ENCODE measurements at places on chromosomes 11 and 22.

DNA sequence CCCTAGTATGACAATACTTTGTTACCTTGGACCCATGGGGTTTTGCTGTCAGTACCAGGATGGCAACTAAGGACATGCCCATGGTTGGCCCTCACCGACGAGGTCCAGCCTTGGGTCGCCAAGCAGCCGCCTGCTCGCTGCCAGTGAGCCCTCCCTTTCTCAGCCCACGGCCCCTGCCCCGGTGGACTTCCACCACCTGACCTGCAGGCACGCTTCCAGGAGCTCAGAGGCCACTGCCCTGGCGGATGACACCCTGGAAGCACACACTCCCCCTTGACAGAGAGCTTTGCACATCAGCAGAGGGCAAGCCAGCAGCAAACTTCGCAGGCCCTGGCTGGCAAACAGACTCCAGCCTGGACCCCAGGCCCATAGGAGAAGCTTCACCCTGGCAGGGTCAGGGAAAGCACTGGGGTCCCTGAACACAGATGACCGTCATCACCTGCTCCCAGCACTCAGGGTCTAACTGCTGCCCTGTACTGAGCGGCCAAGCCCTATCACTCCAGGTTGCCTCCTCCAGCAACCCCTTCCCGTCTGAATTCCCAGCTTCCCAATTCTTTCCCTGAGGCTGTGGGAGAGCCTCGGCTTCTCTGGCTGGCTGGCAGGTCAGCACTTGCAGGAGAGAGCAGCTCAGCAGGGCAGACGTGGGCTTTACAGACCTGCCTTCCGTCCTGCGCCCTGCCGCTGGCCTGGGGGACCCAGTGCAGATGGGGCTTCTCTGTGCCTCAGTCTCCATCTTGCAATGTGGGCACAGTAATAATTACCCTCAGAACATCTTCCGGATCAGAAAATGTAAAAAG lies 2.7 kb upstream of the PPARA start:
- no peak for DNase-seq

DNA sequence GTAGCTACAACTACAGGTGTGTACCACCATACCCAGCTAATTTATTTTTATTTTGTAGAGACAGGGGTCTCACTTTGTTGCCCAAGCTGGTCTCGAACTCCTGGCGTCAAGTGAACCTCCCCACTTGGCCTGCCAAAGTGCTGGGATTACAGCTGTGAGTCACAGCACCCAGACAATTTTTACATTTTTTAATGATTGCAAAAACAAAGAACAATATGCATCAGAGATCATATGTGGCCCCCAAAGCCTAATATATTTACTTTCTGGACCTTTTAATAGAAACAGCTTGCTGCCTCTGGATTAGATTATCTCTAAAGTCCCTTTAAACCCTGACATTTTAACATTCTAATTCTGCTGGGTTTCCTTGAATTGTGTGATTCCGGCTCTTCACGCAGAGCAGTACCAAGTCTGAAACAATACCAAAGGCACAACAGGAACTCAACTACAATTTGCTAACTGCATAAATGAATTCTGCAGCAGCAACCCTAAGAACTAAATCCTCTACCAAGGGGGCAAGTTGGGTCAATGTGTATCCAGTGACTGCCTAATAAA lies 25.0 kb downstream of the RAB30 start:
- no peak for DNase-seq

DNA sequence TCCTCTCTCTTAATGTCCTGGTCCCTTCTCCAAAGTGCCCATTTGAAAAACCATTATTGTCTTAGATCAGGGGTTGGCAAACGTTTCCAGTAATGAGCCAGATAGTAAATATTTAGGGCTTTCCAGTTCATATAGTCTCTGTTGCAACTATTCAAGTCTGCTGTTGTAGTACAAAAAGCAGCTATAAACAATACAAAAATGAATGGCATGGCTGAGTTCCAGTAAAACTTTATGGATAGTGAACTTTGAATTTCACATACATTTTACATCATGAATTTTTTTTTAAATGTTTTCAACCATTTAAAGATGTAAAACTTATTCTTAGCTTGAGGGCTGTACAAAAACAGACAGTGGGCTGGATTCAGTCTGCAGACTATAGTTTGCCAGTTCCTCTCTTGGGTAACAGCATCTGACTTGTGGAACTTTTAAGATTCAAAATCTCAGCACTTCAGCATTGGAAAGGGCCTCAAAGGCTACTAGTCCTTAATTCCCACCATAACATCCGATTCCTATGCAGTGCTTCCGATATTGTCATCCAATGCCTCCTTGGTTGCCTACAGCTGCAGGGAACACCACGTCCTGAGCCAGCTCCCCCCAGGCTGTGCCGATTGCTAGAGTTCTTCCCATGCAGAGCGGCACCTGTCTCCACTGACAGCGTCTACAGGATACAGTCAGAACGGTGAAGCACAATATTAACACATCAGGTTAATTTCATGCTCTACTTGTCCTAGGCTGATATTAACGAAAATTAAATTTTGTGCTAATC lies 65.6 kb upstream of the E2F8 start:
- DNase-seq = no peak

DNA sequence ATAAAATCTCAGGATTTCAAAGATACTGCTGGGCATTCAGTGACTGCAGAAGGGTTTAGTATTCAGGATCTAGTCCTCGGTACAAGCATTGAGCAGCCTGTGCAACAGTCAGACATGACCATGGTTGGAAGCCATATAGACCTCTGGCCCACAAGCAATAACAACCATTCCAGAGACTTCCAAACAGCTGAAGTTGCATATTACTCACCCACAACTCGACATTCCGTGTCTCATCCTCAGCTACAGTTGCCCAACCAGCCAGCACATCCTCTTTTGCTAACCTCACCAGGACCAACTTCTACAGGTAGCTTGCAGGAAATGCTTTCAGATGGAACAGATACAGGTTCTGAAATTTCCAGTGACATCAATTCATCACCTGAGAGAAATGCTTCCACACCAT lies 156.8 kb downstream of the C11orf91 start:
- DNase-seq = no peak

GRCh38 chr11:103880968-103881367 lies 155.5 kb upstream of the DDI1 start:
- DNase-seq = no peak

DNA sequence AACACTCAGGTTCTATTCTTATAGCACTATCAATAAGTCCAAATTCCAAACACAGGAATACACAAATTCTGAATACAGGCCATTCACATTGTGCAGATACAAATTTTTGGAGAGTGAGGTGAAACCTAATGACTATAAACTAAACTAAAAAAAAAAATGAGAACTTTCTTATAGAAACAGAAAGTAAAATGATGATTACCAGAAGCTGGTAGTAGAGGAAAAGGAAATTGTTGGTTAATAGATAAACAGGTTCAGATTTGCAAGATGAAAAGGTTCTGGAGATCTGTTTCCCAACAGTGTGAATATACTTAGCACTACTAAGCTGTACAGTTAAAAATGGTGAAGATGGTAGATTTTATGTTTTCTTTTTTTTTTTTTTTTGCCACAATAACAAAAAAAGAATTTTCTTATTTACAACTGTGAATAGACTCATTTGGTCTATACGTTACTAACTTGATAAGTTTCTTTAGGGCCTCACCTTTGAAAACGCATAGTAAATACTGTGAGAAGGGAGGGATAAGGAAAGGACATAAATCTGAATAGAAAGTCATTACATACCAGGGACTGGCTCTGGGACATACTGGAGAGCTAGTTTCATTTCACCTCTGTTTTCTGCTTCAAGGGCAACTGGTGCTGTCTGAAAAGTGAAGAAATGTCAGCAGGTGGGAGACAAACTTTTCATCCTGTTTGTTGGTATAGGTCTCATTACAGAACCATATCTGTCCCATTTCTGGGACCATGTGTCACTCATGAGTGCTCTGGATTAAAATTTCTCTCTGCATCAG lies 14.2 kb upstream of the CCDC89 start:
- no peak for DNase-seq

DNA sequence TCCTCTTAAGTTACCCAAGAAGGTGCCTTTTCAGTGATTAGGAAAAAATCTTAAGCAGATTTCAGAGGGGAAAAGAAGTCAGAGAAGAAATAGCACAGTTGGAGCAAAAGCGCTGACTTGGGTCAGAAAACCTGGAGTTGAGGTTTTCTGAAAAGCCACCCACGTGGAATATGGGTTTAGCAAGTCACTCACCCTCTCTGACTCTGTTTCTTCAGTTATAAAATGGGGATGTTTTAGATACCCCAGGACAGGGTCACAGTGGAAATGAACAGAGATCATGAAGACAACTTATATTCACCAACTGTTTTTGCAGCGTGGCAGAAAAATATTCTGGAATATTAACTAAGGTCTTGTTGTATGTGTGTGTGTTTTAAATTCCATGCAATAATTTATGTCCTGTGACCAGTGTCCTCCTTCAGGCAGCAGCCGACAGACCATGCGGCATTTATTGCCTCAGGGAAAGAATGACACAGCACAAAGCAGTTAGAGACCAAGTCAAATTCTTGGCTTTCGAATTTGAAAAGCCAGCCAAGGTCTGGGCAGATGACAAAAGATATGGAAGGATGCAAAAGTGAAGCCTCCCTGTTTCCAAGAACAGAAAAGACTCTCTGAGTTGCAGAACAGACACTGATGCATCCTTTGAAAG lies 119.9 kb downstream of the MIAT start:
- DNase-seq = no peak

- no peak for DNase-seq
Observed at GRCh38 chr11:79044201-79044600, 396.6 kb downstream of the TENM4 start.

DNA sequence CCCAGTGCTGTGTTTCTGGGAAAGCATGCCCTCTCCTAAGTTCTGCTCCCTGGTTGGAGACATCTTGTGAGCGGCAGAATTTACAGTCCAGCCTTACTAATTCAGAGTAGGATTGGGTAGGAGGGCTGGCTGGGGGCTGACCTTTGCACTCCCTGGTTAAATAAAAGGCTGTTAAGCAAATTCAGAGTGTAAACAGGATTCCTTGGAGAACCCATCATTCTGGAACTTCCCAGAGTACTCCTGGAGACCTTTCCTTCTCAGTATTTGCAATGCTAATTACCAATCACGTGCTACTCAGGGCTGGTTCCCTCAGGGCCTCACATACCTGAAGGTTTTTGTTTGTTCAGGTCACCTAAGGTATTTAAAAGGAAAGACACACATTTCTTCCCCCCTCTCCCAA lies 340.2 kb downstream of the TBC1D22A start:
- no peak for DNase-seq

- DNase-seq = no peak
Observed at GRCh38 chr22:50576806-50577696, 1.2 kb downstream of the CPT1B start.

DNA sequence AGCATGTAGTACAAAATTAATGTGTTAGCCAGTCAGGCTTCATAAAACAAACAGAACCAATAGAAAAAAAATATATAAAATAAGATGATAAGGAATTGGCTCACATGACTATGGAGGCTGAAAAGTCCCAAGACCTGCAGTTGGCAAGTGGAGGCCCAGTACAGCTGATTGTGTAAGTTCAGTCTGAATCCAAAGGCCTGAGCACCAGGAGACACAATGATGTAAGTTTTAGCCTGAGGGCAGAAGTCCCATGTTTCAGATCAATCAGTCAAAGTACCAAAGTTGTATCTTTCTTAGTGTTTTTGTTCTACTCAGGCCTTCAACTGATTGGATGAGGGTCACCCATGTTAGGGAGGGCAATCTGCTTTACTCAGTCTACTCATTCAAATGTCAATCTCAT lies 14.3 kb upstream of the OR10D3 start:
- DNase-seq = no peak

DNA sequence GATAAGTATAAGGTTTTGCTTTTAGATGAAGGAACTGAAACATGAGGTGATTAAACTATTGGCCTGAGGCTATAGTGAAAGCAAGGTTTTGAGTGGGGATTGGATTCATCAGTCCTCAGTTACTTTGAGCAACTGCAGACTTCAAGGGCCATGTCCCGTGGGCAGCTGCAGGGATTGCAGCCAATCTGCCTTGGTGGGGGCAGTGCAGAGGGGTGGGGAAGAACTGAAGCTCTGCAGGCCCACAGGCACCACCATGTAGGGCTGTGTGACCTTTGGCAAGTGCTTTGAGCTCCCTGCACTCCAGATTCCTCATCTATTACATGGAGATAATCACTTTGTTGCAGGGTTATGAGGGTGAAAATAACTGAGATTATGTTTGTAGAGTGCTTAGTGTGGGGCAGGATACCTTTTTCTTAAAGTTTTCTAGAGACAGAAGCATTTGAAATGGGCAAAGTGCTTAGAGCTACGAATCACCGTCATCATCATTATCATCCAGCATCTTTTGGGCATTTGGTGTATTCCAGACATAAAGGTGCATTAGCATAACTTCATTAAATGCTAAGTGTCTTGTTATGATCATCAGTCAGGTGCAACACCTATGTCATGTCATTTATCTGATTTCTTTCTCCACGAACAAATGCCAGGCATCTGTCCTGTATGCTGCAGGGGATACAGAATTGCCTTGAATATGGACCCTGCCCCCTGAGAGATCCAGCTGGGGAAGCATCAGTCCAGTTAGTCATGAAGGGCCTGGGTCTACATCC lies 72.1 kb upstream of the TENM4 start:
- DNase-seq = no peak

- no peak for DNase-seq
Observed at GRCh38 chr11:34086554-34087283, 18.7 kb upstream of the NAT10 start.

- DNase-seq = no peak
Observed at GRCh38 chr11:87304412-87304811, 266.7 kb downstream of the TMEM135 start.

DNA sequence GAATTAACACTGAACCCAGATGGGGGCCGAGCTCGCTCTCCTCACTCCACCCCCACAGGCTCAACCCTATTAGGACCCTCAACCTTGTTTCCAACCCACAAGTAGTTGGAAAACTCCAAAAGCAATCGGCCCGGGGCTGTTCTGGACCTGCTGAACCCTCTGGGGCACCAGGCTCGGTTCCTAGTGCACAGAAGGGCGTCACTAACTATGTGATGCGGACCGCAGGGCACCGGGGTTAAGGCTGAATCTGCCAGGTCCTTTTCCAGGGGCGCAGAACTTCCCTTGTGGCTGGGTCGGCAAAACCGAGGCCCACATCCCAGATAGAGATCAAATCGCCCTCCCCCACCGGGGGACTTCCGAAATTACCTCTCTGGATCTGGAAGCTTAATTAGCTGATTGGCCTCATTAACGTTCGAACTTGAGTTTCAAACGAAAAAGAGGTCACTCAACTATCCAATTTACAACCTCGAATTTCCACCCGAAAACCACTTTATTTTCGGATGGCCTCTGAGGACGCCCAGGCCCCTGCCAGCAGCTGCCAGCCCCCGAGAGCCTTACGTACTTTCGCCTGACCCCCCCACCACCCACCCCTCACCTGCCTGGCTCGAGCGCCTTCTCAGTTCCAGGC lies 1.7 kb downstream of the SHANK2 start:
- DNase-seq = no peak
